HS-5 (cell line): ENCODE measurements at places on chromosomes 5 and 9.

- no peak for DNase-seq
Observed at GRCh38 chr5:43642428-43642827, 39.4 kb downstream of the NNT start.

GRCh38 chr5:127870914-127871313, 167.7 kb downstream of the CCDC192 start:
- DNase-seq: no peak

GRCh38 chr9:36867241-36867640, 166.8 kb downstream of the PAX5 start:
- DNase-seq: no peak

- DNase-seq: peak; percentile 82
Observed at GRCh38 chr5:57779383-57780223, 297.0 kb upstream of the ACTBL2 start.

DNA sequence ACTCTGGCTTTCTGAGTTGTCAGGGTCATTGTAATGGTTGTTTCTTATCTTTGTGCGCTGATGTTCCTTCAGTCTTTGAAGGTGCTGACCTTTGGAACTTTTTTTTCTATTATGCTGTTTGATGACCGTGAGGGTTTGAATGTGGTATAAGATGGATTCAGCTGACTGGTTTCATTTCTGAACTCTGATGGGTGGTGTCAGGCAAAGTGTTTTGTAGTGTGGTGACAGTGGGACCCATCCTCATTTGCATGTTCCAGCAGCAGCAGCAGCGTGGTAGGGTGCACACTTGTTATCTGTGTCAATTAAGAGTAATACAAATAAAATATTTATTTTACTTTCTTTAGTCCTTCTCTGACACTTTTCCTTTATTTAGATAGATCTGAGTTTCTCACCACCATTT, 227.7 kb upstream of the PRR16 start:
- DNase-seq: no peak

GRCh38 chr9:135501261-135502167, 1.0 kb downstream of the MRPS2 start:
- DNase-seq: no peak

DNA sequence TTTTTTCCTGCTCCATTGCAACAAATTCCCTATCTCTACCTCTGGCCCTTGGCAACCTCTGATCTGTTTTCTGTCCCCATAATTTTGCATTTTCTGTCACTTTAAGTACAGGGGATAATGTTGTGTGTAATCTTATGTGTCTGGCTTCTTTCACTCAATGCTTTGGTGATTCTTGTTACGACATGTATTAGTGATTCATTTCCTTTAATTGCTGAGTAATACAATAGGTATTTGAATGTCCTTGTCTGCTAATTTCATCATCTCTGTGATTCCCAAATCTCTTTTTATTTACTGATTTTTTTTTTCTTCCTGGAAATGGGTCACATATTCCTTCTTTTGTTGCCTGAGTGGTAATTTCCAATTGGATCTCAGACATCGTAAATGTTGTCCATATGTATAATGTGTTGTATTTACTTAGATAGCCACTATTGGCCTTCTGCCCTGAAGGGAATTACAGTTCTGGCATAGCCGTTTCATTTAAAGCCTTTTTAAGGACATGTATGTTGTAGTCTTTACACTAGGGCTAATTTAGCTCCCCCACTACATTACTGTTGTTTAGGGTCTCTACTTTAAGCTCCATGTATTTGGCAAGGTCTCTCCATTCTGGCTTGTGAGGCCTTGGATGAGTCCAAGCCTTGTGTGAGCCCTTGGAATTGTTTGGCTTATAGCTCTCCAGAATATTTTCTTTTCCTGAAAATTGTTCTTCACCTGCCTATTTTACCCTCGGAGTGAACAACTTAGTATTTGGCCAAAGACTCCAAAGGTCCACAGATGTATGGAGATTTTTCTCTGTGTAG, 683.8 kb downstream of the LRRC70 start:
- DNase-seq: peak; percentile 37

- DNase-seq: no peak
Observed at GRCh38 chr5:62608529-62609511, 30.2 kb downstream of the LRRC70 start.
